Epithelial cell of esophagus (primary cell): ENCODE measurements at places on chromosomes 11 and 22.
A peak's percentile ranks its signal among the peaks of the same experiment; 100 is the strongest.

DNA sequence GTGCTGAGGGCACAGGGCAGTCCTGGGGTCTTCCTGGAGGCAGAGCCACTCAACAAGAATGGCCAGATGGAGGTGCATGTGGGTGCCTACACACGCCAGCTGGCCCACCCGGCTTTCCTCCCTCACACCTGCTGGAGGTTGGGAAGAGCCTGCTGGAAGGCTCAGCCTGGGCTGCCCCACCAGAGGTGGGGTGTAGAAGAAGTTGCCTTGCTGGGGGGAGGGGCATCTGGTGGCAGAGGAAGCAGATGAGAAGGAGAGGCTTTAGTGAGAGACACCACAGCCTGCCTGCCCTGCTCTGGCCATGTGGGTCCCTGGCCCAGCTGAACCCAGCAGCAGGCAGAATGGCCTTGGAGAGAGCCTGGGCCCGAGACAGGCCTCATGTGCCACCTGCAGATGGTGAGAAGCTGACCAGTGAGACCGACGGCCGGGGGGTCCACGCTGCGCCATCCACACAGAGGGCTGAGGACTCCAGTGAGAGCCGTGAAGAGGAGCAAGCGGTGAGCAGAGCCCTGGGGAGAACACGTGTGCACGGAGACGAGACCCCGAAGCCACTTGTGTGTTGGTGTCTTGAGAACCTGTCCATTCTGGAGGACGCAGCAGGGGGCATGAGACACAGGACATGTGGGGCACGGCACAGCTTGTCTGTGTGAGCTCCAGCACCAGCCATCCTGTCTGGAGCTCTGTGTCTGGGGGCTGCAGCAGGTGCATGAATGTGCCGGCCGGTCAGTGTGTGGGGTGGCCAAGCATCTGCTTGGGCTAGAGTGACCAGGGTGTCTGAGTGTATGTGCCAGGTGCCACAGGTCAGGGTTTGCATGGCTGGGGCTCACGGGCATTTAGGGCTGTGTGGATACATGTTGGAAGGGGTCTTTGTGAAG lies 2.7 kb downstream of the B4GALNT4 start:
- DNase-seq = no peak

GRCh38 chr11:120532082-120532831 lies 20.7 kb downstream of the GRIK4 start:
- no peak for DNase-seq

- DNase-seq = no peak
These were observed 229.2 kb upstream of the NCAM1 start for GRCh38 chr11:112732031-112732430.

GRCh38 chr22:45317551-45318167 lies 7.9 kb downstream of the FAM118A start:
- peak; percentile 64 for DNase-seq

DNA sequence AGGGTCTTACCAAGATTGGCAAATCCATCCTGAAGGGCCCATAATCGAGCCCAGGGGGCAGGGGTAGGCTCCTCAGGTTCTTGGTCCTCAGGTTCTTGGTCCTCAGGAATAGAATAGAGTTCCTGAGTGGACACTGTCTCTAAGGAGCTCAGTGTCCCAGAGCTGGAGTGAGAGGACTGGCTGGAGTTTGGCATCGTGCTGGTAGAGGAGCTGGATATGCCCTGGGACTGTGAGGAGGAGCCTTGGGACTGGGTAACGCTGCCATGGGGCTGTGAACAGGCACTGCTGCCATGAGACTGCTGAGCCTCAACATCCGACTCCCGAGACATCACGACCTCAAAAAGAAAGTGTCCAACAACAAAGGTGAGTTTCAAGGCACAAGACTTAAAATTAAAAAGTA lies 7.2 kb downstream of the CHEK2 start:
- DNase-seq = no peak

- no peak for DNase-seq
These were observed 9.6 kb downstream of the WT1 start for GRCh38 chr11:32425761-32426160.

- peak; percentile 30 for DNase-seq
These were observed 2.0 kb downstream of the SELENOM start for GRCh38 chr22:31105282-31105929.

DNA sequence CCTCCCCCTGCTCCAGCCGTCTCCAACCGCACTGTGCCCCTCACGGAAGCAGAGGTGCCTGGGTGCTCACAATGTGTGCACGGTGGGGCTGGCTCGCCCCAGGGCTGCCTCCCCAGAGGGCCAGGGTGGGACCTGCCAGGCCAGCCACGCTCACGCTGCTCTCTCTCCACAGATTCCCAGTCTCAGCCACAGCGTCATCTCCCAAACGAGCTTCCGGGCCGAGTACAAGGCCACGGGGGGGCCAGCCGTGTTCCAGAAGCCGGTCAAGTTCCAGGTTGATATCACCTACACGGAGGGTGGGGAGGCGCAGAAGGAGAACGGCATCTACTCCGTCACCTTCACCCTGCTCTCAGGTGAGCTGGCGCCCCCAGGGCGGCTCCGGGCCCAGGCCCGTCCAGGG lies 30.4 kb downstream of the MOB2 start:
- no peak for DNase-seq

GRCh38 chr11:101083335-101083734 lies 46.3 kb downstream of the PGR start:
- DNase-seq = no peak

GRCh38 chr11:95795627-95796295 lies 5.5 kb downstream of the CEP57 start:
- no peak for DNase-seq

DNA sequence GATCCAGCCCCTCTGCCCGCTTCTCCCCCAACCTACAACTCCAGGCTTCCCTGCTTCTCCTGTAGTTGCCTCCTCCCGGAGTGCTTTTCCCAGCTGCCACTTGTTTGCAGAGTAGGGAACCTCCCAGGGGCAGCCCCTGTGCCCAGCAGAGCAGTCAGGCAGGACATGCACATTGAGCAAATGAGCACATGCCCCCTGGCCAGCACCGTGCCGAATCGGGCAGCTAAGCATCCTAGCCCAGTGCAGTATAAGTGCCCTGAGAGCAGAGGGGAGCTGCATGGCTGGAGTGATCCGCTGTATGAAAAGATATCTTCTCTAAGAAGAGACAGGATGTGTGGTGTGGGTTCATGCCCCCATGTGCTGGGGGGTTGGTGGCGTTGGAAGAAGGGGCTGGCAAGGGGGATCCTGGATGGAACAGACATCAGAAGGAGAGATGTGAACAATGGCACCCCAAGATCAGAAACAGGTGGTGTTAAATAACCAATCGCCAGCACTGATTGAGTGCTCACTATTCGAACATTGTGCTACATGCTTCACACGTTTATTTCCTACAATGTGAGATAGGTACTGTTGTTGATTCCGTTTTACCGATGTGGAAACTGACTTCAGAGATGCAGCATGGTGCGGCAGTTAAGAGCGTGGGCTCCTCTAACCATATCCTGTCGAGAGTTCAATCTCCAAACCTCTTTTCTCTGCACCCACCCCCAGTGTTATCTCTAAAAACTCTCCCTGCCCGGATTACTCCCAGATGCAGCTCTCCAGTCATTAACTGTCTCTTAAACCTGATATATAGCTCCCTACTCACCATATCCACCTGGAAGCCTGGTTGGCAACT lies 1.2 kb downstream of the AIP start:
- DNase-seq = no peak

DNA sequence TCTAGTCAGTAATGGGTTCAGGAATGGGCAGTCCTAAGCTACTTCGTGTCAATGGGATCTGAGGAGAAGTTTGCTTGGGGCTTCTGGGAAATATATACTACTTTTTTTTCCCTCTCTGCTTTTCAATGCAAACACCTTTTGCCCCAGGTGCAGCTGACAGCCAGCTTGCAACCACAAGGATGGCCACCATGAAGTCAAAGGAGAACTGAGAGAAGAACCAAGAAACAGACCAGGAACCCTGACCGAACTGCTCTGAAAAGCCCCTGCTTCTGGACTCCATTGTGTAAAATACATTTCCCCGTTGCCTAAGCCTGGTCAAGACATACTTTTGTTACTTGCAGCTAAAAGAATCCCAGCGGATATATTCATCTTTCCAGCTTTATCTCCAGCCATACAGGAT lies 20.1 kb upstream of the CD44 start:
- no peak for DNase-seq

DNA sequence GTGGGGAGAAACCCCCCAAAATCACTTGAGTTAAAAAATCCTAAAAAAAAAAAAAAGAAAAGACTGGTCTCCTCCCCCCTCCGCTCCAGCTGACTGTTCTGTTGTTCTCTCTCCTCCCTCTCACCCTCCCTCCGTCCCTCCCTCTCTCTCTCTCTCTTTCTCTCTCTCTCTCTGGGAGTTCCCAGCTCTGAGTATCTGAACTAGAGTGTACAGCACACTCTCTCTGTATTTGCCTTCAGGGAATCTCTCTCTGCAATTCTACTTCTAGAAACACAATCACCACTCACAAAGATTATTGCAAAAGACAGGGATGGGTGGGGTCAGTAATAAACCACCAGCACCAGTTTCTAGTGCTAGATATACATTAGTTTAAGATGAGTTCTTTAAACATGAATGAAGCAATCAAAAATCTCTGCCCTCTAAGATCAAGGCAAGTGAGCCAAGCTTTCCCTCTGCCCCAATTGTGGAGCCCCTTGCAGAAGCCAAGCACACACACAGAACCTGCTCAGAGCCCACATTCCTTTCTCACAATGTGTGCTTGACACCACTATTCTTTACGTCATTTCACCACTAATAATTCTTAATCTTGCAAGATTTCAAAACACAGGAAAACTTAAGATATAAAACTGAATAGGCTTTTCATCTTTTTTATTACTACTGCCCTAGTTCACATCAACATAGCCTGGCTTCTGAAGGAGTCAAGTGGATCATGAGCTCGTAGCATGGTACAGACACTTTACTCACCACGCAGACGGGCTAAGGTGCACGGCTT lies 133.5 kb downstream of the RBFOX2 start:
- DNase-seq = peak; percentile 99

GRCh38 chr11:116376547-116376946 lies 396.2 kb downstream of the BUD13 start:
- no peak for DNase-seq

GRCh38 chr11:13105237-13105844 lies 96.2 kb downstream of the RASSF10 start:
- no peak for DNase-seq

DNA sequence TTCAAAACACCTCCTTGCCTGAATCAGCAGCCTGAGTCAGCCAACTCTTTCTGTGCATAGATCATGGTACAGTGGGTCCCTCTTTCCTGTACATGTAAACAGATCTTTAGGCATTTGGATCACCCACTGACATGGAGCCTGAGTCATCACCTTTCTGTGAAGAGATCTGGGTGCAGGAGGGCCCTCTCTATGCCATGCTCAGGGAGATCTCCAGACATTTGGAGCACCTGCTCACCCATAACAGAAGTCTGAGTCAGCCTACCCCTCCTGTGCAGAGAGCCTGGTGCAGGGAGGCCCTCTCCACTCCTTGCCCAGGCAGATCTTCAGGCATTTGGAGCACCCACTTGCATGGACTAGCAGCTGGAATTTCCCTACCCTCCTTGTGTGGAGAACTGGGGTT lies 56.2 kb upstream of the GLYAT start:
- DNase-seq = peak; percentile 93

GRCh38 chr11:124746621-124747243 lies 5.3 kb downstream of the VSIG2 start:
- peak; percentile 84 for DNase-seq

DNA sequence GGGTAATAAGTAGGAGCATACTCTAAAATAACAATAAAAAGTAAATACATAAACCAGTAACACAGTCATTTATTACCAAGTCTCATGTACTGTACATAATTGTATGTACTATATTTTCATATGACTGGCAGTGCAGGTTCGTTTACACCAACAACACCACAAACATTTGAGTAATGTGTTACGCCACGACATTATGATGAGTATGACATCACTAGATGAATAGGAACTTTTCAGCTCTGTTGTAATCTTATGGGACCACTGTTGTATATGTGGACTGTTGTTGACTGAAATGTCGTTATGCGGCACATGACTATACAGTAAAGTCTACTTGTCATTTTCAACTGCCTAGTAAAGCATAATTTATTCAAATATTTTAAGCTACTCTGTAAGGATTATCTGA lies 18.6 kb downstream of the KIF18A start:
- peak; percentile 36 for DNase-seq

GRCh38 chr22:41360126-41360525 lies 21.6 kb upstream of the TEF start:
- no peak for DNase-seq

DNA sequence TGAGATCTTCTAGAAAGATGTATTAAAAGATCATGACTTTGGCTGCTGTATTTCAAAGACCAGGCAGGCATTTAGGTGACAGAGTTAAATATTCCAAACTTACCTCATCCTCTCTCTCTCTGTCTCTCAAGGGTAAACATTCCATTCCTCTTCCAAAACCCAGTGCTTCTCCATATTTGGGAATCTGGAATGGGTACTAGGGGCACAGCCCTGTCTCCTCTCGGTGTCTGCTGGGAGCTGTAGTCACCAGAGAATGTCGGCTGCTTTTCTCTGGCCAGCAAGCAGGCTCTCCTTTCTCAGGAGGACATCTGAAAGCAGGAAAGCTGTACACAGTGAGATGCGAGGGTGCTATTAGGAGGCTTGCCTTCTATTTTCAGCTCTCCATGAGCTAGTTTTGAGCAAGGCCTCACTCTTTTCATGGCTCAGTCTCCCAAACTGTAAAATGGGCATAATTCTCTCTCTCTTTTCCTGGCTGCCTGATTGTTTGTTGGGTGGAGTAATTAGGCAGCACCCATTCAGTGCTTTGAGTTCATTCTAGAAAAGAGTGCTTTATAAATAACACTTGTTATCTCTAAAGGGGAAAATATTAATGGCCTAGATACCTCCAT lies 9.3 kb upstream of the PEX26 start:
- DNase-seq = peak; percentile 38

GRCh38 chr11:16193897-16194381 lies 162.4 kb downstream of the SOX6 start:
- DNase-seq = no peak

- peak; percentile 37 for DNase-seq
These were observed 39.6 kb downstream of the DIXDC1 start for GRCh38 chr11:111976767-111977145.
